ENCODE measurements at places on chromosomes 13 and 19.

- no peak for DNase-seq
Measured at GRCh38 chr13:113320226-113320875, 23.3 kb downstream of the LAMP1 start.

DNA sequence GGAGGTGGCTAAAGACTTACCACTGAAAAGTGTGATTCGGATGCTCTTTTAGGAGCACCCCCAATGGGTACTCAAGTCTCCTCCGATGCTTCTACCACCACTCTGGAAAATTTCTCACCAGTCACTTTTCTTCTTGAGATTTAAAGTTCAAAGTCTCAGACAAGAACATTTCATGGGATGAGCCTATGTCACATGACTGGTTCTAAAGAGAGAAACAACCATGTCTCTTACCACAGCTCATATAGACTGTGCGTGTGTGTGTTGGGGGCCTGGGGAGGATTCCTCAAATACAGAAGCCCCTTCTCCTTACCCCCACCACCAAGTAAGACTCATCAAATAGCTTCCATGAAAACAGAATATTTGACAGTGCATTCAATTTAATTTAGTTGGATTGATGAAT lies 181.7 kb upstream of the MIR17HG start:
- no peak for DNase-seq

DNA sequence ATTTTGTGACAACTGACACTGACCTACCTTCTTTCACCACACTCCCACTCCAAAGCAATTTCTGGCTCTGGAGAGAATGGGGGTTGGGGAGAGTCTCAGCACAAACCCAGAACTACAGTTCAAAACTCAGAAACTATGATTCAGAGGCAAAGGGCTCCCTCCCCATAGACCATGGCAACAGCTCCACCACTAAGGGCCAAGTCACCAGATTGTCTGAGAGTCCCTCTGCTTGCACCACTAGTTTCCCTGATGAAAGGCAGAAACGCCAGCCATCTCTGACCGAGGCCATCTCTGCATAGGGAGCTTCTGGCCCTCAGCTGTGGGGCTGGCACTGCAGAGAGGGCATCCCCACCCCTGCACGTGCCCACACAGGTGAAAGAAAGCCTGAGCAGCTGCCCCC lies 112.4 kb upstream of the VSTM2B start:
- no peak for DNase-seq

GRCh38 chr13:74009100-74009668 lies 125.0 kb downstream of the KLF12 start:
- DNase-seq = no peak

- DNase-seq = no peak
Measured at GRCh38 chr19:31627620-31628365, 278.6 kb upstream of the TSHZ3 start.

GRCh38 chr13:37097076-37097475 lies 8.4 kb downstream of the CSNK1A1L start:
- DNase-seq = no peak

DNA sequence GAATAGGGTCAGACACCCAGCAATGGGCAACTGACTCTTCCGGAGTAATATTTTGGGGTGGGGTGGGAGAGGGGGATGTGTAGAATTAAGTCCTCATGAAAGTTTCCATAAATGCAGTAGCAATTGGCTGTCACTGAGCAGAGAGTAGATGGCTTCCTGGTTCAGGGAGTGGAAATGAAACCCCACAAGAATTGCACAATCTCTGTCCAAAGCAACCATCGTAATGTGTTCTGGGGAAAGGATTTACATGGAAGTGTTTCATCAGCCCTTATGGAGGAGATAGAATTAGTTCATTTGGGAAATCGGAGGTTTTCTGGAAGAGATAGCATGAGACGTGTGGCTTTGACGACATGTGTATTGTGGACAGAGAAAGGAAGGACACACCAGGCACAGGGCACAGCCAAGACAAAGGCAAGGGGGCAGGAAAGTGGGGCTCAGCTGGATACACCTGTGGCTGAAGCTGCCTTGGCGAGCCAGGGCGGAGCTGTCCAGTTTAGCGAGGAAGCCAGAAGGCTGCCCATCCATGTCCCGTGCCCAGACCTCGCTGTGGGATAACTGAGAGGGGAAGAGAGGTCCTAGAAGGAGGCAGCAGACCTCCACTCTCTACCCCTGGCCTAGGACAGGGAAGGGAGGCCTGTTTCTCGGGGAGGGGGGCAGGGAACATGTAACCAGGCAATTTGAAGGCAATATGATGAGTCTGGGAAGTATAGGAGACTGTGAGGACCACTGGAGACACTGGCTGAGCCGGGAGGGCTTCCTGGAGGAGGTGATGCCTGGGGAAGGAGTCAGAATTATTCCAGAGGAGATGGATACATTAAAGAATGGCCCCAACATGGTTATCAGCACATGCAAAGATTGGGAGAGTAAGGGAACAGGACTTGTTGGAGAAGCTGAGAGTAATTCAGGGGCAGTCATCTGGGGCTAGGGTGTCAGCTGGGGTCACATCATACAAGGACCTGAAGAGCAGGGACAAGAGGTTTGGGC lies 2.6 kb upstream of the CLEC4G start:
- DNase-seq = peak; percentile 91

DNA sequence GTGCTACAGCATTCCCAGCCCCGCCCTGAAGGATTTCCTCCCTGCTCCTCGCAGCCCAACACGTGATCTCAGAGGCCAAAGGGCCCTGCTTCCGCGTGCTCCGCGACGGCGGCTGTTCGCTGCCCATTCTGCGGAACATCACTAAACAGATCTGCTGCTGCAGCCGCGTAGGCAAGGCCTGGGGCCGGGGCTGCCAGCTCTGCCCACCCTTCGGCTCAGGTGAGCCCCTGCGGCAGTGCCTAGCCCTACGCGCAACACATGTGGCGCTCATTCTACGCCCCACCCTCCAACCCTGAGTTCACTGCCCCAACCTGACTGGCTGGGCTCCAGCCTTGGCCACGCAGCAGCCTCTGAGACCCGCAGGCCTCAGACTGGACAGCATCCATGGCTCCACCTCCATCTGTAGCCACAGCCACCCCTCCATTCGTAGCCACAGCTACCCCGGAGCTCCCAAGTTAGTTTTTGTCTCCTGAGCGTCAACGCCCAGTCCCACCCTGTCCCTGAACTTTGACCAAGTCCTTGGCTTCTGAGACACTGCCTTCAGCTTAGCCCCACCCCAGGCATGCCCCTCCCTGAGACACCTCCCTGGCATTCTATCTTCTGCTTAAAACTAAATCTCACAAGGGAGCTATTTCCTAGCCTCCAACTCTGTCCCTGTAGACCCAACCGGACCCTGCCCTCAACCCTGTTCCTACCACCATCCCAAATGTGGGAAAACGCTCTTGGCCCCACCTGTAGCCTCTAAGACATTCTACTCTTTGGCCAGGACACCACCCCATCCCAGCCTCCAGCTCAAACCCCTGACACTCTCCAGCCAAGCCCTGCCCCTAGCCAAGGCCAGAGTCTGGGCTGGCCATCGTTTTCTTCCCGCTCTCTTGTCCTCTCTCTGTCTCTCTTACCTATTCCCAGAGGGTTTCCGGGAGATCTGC lies 6.4 kb downstream of the LTBP4 start:
- DNase-seq = no peak

GRCh38 chr13:49759503-49759902 lies 33.0 kb downstream of the KPNA3 start:
- no peak for DNase-seq

DNA sequence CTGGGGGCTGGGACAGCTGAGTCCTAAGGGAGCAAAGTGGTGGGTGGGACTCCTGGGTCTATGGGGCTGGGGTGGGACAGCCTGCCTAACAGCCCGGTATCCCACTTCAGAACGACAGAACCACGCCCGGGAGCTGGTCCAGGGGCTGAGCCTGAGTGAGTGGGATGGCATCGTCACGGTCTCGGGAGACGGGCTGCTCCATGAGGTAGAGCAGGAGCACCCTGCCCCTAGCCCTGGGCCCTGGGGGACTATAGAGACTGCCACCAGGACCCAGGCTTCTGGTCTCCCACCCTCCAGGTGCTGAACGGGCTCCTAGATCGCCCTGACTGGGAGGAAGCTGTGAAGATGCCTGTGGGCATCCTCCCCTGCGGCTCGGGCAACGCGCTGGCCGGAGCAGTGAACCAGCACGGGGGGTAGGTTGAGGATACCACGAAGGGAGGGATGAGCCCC lies 8.6 kb downstream of the SPHK2 start:
- no peak for DNase-seq

DNA sequence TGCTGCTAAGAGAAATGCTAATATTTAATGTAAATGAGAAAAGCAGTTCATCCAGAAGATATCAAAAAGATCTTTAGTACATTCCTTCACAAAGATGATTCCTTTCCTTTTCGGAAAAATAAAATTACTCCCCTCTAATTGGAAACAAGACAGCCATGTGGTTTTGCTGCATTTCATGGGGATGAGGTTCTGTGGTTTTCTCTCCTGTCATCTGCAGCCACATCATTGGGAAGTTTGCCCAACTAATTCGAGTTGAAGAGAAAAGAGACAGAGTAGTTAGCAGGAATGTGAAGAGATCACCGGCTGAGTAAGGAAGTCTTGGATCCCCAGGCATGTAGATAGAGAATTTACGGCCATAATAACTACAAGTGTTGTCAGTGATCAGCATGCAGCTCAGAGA lies 122.1 kb downstream of the CYSLTR2 start:
- no peak for DNase-seq

- DNase-seq = peak; percentile 22
Measured at GRCh38 chr13:75153834-75154233, 328.1 kb downstream of the TBC1D4 start.

- DNase-seq = peak; percentile 73
Measured at GRCh38 chr13:76884186-76884906, 1.9 kb downstream of the KCTD12 start.

GRCh38 chr13:110689711-110690110 lies 16.2 kb downstream of the CARS2 start:
- no peak for DNase-seq

DNA sequence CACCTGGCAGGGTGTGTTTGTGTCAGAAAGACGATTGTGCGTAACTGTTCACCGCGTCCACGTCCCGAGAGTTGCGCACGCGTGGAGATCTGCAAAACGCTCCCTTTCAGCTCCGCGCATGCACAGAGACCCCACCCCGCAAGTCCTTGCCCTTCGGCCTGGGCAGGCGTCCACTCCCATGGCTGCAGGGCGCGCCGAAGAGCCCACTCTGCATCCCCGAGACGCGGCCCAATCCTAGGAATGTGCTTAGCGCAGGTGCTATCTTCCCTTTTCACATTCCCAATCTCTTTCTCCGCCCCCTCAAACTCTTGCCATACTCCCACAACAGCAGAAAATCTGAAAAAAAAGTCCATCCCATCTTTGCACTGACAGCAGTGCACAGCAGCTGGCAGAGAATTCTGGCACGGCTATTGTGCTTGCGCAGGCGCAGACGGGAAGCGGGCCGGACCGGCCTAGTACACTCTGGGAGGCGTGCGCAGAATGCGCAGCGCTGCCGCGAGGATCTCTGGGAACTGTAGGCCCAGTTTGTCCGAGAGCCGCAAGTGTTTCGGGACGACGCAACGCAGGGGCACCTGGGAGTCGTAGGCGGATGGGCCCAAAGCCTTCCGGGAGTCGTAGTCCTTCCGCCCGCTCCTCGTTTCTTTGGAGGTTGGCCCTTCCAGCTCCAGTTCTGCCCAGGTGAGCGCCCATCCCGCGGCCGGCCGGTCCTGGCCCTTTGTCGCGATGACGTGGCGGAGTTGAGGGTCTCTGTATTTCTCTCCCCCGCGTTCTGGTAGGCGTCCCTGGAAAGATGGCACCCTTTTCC lies 23.1 kb downstream of the ZNF175 start:
- peak; percentile 96 for DNase-seq

DNA sequence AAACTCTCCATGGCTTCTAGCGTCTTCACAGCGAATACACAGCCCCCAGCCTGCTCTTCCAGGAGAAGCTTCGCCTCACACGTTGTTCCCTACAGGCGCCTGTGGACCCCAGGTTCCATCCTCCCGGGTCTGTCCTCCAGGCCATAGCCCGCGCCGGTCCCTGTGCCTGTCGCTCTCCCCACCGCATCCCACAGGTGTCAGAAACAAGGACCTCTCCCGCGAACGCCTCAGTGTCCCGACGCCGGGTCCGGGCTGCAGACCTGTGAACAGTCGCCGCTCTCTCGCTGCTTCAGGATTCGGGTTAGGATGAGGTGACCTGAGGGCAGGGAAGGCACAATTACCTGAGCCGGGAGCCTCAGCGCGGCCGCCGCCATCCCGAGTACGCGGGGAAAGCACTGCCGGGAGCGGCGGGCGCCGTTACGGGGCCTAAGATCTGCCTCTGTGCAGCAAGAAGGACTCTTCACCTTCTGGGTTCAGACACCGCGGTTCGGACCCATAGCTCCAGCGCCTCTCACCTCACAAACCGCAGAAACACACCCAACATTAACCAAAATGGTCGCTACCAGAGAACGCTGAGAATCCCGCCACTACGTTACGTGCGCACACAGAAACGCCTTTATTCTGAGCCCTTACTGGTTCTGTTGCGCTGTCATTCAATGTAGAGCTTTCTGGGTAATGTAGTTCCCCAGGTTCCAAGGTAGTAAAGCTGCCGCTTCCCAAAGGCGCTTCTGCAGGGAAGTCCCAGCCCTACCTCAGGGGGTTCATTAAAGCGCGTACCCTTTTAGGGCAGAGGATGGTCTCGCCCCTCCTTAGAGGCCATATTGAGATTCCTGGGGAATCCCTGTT lies at the start of gene ZNF418:
ZNF418 (minus strand) TSS at position 583 of the 846 bp plus-strand sequence. CDS start 1,580 bp downstream, outside the sequence.
- DNase-seq = peak; percentile 72

DNA sequence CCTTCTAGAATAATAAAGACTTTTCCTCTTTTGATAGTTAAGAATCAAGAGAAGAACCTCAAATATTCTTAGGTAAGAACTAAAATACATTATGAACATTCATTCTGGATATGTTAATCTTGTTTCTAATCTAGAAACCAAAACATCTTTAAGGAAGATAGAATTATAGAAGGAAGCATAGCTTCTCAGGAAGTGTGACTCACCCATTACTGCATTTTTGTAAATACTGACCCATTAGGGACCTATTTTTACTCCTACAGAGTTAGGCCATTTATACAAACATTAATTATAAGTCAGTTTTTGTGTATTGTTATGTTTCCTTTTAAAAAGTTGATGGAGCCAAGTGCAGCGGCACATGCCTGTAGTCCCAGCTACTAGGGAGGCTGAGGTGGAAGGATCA lies 147.1 kb downstream of the NUFIP1 start:
- peak; percentile 27 for DNase-seq

- DNase-seq = no peak
Measured at GRCh38 chr13:99966064-99966805, 5.3 kb downstream of the ZIC5 start.

GRCh38 chr13:83731113-83731512 lies 151.2 kb downstream of the SLITRK1 start:
- DNase-seq = no peak

Measured in inflammatory macrophage treated with lipopolysaccharide for 1 hour (primary cell).